IMR-90 (cell line): ENCODE measurements at places on chromosomes 5 and 9. TPM values are rescaled to one million over a fixed set of nuclear protein-coding genes. Genes with fewer than 3 reads are reported as not detected.

DNA sequence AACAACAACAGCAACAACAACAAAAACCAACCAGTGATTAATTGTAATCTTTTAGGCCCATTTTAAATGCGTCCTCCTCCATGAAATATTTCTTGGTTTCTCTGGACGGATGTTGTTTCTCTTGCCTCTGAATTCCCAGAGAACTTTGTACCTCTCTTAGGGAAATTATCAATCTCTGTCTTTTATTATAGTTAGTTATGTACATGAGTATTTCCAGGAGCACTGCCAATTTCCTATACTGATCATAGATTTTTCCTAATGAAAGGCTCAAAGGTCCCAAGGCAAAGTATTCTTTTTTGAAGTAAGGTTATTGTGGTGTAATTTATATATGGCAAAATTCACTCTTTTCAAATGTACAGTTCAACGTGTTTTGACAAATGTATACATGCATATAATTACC is 20.4 kb upstream of the PALM2AKAP2 start:
- no peak for DNase-seq

GRCh38 chr5:31153521-31153920 is 40.0 kb upstream of the CDH6 start:
- DNase-seq, result peak; percentile 67

DNA sequence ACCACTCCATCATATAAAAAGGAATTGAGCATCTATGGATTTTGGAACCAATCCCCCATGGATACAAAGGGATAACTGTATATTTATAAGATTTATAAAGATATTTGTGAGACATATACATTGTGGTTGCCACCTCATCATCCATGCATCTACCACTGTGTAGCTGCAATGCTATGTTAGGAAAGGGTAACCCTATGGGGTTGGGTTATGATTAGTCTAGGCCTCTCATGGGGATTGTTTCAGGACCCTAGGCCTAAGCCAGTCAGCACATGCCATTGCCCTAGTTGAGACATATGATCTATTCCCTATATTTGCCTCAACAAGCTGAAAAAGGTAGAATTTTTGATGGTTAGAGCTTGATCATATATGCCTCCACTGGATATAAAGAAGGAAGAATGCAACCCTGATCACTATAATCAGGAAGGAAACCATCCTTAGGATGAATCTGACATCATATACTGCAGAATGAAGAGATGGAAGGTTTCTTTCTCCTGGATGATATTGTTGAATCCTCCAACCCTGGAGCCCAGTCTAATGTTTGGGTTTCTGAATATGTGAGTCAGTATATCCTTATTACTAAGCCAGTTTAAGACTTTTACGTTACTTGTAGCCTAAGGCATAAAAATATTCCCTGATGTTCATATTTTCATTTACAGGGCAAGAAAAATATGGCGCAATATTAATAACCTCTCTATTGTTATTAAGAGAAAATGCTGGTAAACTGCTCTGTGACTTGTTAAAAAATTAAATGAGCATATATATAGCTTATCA is 94.2 kb downstream of the ADAMTS19 start:
- DNase-seq, result peak; percentile 11

DNA sequence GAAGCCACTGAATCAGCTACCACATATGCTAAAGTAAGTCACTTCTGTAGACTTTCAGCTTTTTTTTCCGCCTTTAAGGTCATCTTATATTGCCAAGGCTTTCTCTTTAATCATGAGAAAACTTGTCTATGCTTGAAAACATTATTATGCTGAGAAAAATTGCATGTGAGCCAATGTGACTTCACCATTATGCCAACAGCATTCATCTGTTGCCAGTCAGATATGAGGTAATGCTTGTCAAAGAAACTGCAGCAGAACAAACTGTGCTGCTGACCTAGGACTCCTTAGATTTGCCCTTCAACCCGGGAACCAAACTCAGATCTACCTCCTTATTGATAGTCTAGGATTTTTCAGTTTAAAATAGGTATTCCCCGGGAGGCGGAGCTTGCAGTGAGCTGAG is 34.3 kb downstream of the SLC44A1 start:
- no peak for DNase-seq

GRCh38 chr5:129120158-129120581 is 25.6 kb downstream of the ISOC1 start:
- no peak for DNase-seq

GRCh38 chr5:132506094-132506692 is 15.6 kb upstream of the IRF1 start:
- DNase-seq, result peak; percentile 98

DNA sequence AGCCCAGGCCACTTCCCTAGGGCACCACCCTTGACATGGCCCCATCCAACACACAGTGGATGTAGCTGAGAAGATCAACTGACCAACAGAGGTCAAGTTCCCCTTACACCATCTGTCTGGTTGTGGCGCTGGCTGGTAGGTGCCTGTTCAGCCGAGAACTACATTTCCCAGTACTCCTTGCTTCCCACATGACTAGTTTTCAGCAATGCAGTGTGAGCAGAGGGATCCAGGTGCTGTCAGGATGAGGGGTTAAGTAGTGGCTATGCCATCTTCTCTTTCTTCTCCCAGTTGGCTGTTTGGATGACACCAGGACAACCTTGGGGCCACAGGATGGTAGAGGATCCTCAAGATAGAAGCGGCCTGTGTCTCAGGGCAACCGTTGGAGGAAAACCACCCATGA is 48.6 kb upstream of the SH3PXD2B start:
- no peak for DNase-seq

GRCh38 chr5:9408964-9409363 is 136.9 kb downstream of the SEMA5A start:
- no peak for DNase-seq

- peak; percentile 34 for DNase-seq
Observed at GRCh38 chr9:131799177-131799823, 59.4 kb upstream of the RAPGEF1 start.

DNA sequence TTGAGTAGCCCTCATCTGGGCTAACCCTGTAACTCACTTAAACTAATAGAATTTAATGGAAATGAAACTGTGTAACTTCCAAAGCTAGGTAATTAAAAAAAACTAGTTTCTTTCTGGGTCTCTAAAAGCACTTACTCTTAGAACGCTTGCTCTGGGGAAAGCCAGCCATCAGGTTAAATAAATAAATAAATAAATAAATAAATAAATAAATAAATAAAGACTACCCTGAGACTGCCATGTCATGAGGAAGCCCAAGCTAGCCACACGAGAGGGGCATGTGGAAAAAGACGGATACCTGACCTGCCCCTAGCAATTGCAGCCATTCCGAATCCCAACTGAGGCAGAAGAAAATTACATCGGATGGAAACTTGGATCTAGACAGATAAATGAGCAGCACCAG is 51.3 kb upstream of the FER start:
- DNase-seq, result no peak

GRCh38 chr5:177479774-177480173 is 6.3 kb upstream of the DBN1 start:
- DNase-seq, result peak; percentile 71

GRCh38 chr9:130480673-130481072 is 35.9 kb downstream of the ASS1 start:
- DNase-seq, result no peak

DNA sequence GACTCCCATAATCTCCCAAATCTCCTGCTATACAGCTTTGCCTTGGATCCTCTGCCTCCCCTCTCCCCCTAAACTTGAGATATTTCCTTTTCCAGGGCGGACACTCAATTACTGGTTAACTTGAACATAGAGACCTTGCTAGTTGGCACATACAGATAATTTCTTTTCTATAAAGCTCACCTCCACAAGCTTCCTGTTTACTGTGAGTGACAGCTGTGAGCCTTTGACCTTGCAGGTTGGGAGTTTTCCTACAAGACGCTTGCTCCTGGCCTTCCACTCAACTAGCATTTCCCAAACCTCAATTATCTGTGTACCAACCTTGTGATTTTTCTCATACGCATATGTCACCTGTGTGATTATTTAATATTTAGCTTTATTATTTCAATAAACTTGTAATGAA is 114.5 kb downstream of the GNA14 start:
- DNase-seq, result no peak

- DNase-seq, result no peak
Observed at GRCh38 chr9:91803970-91804752, 145.9 kb downstream of the ROR2 start.

GRCh38 chr9:98707166-98708102 is 1.3 kb downstream of the GABBR2 start:
- peak; percentile 85 for DNase-seq

- DNase-seq, result peak; percentile 23
Observed at GRCh38 chr5:135085133-135085935, 51.3 kb upstream of the PITX1 start.

DNA sequence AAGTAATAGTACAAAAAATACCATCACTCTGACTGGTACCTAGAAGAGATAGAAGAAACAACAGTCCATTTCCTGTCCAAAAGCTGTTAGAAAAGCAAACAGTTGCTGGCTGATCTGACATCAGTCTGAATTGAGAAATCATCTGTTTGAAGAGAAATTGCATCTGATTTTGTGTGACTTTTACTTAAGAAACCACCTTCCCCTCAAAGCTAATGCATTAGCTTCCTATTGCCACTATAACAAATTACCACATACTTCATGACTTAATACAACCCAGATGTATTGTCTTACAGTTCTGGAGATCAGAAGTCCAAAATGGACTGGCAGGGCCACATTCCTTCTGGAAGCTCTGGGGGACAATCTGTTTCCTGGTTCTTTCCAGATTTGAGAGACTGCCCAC is 385.9 kb upstream of the TLE4 start:
- peak; percentile 73 for DNase-seq

GRCh38 chr5:117488976-117489500 is 914.4 kb upstream of the SEMA6A start:
- DNase-seq, result no peak

GRCh38 chr5:75034137-75034739 is 18.1 kb downstream of the GCNT4 start:
- no peak for DNase-seq

GRCh38 chr5:859391-859790 is 8.6 kb upstream of the ZDHHC11 start:
- no peak for DNase-seq

DNA sequence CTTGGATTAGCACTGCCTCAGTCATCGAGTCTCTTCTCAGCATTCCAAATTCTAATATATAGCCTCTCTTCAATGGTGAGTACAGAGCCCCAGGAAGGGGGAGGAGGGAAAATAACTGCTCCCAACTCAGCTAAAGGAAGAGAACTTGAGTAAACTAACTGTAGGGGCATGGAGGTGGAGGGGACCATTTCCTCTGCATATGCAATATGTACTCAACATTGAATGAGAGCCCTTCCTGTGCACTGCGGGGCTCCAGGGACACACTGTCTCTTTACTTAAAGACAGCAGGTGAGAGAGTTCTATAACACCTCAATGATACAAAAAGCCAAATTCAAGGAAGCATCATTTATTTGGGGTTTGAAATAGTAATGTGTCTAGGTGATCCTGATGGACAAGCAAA is 75.1 kb downstream of the GNAQ start:
- DNase-seq, result no peak

DNA sequence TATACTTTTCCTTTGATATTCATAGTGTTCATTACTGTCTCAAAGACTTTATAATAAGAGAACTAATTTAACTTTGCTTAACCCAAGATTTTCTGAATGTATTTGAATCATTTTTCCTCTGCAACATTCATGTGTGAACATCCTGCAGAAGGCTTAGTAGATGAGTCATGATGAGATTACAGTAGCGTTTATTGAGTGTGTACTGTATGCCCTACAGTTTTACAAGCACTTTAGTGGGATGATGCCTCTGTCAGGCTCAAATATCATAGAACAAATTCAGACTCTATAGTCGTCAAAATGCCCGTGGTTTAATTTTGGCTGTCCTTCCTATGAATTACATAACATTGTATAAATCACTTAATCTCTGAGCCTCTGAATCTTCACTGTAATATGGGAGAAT is 41.2 kb downstream of the FYB1 start:
- peak; percentile 65 for DNase-seq

GRCh38 chr9:14219850-14220249 is 94.1 kb downstream of the NFIB start:
- DNase-seq, result no peak

- DNase-seq, result peak; percentile 81
Observed at GRCh38 chr5:74595143-74595925, 45.2 kb downstream of the ENC1 start.

The MOB3B gene
- total RNA-seq, result under 0.01 TPM in 2 replicates

The SFXN1 gene
- total RNA-seq, result 342 and 410 TPM in 2 replicates

The ZNF454 gene
- under 0.01 and 0.18 TPM in 2 replicates for total RNA-seq

The DBN1 gene
- 122 and 212 TPM in 2 replicates for total RNA-seq

The TAF7 gene
- 51.8 and 100 TPM in 2 replicates for total RNA-seq

The HTR1A gene
- not detected in 2 replicates for total RNA-seq

The PRR7 gene
- 1.1 TPM in 2 replicates for total RNA-seq

The CAVIN4 gene
- total RNA-seq, result 2.2 and 4.2 TPM in 2 replicates

The LSM11 gene
- total RNA-seq, result 3.0 and 3.9 TPM in 2 replicates

The CHSY3 gene
- 1.3 and 1.4 TPM in 2 replicates for total RNA-seq

The MCTP1 gene
- total RNA-seq, result 0.56 TPM in 1 of 2 replicates, not detected in the other

The PCDHA3 gene
- under 0.01 TPM in 2 replicates for total RNA-seq
